Hair follicle dermal papilla cell (primary cell): ENCODE measurements at places on chromosomes 11 and 22. TPM values are rescaled to one million over a fixed set of nuclear protein-coding genes. Genes with fewer than 3 reads are reported as not detected.

The PRR5 gene
- total RNA-seq: 28.4 and 35.0 TPM in 2 replicates

The TSSK2 gene
- total RNA-seq: not detected in 2 replicates

The MS4A3 gene
- total RNA-seq: not detected in 2 replicates

The SLC35E4 gene
- 10.2 and 14.0 TPM in 2 replicates for total RNA-seq

The FGF4 gene
- not detected in 2 replicates for total RNA-seq

The MIAT gene
- 1.1 and 1.8 TPM in 2 replicates for total RNA-seq

The OR51B2 gene
- not detected in 2 replicates for total RNA-seq

The INPP5J gene
- total RNA-seq: 0.24 TPM in 1 of 2 replicates, not detected in the other

The ATP5MG gene
- total RNA-seq: 18.2 and 24.9 TPM in 2 replicates

The MMP27 gene
- 1.3 and 2.6 TPM in 2 replicates for total RNA-seq

The CASP1 gene
- 11.4 and 11.5 TPM in 2 replicates for total RNA-seq
